ENCODE measurements at places on chromosomes 6 and 20. TPM values are rescaled to one million over a fixed set of nuclear protein-coding genes. Genes with fewer than 3 reads are reported as not detected.

PLEKHG1 gene
- total RNA-seq, result 0.63 TPM

DNA sequence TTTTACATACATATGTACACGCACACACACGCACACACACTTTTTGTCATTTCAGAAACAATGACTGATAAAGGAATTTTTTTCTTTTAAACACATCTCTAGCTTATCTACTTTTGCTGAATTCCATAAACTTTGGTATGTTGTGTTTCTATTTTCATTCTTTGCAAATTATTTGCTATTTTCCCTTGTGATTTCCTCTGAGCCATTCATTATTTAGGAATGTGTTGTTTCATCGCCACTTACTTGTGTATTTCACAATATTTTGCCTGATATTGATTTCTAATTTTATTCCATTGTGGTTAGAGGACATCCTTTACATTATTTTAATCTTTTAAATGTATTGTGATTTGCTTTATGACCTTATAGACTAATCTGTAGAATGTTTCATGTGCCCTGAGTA is 23.6 kb upstream of the OR2J2 start:
- DNase-seq, result no peak

- DNase-seq, result no peak
Measured at GRCh38 chr20:25484224-25484846, 76.9 kb downstream of the GINS1 start.

PNLDC1 gene
- total RNA-seq, result not detected

OTOR gene
- total RNA-seq, result not detected

- no peak for DNase-seq
Measured at GRCh38 chr6:45970326-45970725, 45.3 kb downstream of the CLIC5 start.

DNA sequence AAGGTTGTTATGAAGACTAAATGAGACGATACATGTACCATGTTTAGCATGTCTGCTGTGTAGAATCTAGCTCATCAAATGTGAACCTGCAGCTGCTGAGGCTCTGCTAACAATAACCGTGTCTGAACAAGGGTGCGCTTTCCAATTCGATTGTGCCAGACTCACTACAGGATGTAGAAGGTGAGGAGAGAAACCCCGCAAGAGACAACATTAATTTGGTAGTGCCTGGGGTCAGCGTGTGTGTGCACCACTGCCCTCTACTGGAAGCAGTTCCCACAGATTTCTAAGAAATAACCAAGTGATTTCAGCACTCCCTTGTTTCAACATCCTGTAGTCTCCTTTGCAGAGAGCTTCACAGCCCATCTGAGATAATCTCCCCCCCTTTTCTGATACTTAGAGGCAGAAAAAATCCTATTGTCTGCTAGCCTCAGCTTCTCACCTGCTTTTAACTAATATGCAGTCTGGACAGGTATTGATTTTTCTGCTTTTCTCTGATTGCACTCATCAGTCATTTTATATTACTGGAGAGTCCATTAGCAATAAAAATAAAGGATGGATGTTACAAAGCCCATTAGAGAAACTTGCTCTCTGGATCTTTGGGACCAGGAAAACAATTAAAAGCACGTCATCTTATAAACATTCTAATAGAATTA is 96.7 kb upstream of the BACH2 start:
- DNase-seq, result peak; percentile 70

DNA sequence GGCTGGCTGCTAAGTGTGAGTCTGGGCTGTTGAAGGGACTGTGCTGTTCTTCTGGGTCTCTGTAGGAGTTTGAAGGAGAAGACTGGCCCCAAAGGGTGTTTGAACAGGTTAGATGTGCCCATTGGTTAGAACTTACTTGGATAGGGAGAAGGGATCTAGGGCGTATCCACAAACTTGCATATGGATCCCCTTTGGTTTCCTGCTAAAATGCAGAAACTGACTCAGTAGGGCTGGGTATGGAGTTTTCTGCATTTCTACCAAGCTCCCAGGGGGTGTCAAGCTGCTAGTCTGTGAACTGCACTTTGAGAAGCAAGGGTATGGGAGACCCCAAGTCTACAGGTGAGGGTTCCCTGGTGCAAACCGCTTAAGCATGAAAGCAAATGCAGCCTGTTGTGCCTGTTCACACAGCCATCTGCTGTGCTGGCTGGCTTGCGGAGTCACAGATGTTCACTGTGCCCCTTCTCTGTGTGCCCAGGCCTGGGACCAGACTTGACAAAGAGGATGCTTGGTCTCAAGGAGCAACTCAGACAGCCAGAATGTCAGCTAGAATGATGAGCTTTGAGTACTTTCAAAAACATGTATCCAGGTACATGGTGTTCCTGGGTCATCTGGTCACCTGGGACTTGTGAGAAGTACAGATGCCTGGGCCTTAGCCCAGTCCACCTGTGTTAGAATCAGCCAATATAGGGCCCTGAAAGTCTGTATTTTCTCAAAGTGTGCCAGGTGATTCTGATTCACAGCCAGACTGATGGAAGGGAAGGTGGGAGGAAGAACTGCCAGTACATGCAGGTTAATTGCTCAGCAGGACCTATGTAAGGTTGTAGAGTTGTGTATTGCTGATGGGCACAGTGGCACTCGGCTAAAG is 7.4 kb downstream of the PPP1R16B start:
- DNase-seq, result no peak

DNA sequence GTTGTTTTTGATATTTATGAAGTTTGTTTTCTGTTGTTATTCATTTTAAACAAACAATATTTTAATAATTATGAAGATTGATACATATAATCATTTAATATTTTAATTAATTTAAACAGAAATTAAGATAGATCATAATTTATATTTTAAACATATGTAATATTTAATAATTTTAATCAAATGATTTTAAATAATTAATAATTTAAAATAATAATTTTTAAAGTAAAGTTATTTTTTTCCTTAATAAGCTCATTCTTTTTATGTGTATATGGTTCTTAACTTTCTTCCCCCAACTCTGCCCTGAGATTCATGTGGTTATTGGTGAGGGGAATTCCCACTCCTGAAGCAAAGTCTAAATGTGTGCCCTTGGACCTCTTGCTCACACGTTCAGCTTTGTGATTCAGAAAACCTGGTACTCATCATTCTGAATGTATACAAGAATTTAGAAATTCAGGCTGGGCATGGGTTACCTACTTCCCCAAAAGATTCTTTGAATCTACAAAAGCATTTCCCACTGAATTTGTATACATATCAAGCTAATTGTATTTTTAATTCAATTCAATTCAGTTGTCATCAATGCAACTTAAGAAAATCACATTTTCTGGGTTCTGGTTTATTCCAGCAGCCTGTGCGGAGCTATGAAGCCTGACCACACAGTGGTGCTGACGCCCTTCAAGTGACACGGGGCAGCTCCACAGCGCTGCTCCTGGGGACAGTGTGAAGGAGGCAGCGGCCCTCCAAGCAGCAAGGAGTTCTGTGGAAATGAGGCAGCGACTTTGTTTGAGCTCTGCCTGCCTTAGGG is 168.9 kb upstream of the UST start:
- peak; percentile 74 for DNase-seq

DNA sequence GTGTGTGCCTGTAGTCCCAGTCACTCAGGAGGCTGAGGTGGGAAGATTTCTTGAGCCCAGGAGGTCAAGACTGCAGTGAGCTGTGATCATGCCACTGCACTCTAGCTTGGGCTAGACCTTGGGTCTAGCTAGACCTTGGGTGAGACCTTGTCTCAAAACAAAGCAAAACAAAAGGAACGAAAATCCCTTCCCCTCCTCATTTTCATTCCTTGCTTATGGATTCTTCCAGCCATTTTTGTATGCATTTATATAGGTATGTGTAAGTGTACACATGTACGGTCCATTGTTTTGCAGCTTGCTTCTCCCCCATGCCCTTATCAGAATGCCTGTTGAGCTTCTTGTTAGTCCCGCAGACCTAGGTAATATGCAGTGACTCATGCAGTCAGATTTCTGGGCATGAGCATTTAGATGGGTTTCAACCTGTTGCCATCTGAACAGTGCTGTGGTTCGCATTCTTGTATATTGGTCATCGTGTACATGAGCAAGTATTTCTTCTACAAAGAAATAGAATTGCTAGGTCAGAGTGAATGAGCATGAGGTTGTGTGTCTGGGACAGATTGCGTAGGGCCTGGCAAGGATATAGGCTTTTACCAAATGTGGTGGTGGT is 73.2 kb downstream of the ATRN start:
- DNase-seq, result peak; percentile 31

DNA sequence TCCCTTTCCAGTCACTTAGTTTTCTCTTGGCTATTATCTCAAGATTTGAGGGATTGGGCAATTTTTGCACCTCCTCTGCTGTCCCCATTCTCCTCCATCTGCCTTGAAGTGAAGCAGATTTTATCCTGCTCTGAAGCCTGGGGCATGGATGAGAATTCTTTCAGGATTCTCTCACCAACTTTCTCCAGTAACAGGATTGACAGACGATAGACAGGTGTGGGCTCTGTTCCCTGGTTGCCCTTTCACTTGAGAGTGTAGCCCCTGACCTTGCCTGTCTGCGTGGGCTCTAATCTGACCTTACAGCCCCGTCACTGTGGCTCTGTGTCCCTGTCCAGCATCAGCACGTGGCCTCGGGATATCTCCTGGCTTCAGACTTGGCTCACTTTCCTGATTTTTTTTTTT is 27.1 kb downstream of the CDYL start:
- no peak for DNase-seq

RBM24 gene
- 0.13 TPM for total RNA-seq

Measured in HT1080 (cell line).